ENCODE measurements at places on chromosomes 4 and X.

DNA sequence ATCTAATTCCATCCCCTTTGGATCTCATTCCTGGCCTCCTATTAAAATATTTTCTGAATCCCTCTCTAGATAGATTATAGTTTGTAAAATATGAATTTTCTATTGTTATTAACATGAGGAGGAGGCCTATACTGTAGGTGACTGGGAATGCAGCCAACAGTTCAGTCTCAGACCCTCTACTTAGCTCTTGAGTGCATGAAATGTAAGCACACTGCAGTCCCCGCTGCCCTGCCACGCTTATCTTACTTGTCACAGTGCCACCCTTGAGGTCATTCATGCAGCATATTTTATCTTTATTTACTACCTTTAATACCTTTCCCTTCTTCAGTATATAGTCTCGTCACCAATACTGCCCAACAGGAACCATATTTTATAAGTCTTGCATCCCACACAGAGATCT, 151.0 kb downstream of the CAMK2D start:
- DNase-seq, result no peak

DNA sequence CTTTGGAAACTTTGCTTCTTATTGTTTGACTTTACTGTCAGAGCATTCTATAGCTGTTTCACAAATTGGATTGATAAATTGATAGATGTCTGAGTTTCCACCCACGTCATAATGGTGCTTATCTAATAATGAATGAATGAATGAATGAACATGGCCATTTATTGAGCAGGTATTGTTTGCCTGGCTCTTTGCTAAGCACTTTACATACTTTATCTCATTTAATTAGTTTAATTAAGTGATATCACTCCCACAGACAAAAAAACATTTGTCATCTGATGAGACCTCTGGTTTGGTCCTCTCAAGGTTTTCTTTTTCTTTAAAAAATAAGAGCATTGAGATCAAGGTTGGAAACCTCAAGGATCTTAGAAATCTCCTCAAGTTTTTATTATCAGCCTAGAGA, 2.8 kb downstream of the FRAS1 start:
- DNase-seq, result no peak

GRCh38 chr4:24807611-24808010, 12.2 kb downstream of the SOD3 start:
- no peak for DNase-seq

GRCh38 chrX:154873329-154873728, 12.8 kb upstream of the F8A1 start:
- DNase-seq, result no peak

DNA sequence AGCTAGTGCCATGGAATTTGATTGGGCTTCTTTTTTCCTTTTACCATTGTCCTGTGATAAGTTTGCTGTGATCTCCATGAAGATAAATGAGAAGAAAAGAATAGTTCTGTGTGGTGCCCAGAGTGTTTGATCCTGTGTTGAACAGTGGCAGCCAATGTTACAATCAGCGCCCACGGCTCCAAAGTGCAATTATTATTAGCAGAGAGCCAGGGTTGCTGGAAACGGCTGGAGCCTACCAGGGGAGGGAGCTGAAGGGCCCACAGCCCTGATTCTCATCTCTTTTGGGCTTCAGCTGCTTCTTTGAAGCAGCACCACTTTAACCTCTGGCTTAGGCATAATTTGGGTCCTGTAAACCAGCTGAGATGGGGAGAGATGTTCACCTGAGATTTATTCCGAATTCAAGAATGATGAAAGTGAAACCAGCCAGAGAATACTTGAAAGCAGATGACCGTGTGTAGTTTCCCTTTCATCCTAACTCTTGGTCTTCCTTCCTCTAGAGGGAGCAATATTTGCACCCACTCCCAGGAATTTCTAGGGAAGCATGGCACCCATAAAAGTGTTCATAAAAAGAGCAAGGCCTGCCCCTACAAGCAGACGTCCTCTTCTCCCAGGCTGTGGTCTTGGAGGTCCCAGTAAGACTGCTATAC, 298.3 kb downstream of the EVC2 start:
- DNase-seq, result no peak

DNA sequence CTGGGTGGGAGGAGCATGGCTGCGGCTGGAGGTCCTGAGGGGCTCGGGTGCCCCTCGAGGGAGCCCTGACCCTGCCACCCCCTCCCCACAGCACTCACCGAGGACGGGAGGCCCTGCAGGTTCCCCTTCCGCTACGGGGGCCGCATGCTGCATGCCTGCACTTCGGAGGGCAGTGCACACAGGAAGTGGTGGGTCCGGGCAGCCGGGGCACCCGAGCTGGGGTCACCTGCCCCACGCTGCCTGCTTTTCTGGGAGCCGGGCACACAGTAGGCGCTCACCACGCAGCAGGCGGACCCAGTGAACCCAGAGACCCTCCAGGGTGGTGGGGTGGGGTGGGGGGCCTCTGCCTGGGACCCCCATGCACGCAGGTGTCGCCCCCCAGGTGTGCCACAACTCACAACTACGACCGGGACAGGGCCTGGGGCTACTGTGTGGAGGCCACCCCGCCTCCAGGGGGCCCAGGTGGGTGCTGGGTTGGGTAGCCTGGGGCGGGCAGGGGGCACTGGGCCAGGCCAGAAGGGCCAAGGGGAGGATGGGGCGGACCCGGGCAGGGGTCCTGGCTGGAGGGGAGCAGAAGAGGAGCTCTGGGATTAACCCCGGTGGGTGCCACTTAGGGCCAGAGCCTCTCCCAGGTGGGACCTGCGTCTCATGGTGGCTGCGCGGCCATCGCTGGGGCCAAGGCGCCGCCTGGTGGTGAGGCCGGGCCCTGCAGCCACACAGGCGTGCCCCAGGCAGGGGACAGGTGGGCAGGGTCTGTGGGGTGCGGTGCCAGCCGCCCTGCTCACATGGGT, 1.4 kb downstream of the HGFAC start:
- no peak for DNase-seq

DNA sequence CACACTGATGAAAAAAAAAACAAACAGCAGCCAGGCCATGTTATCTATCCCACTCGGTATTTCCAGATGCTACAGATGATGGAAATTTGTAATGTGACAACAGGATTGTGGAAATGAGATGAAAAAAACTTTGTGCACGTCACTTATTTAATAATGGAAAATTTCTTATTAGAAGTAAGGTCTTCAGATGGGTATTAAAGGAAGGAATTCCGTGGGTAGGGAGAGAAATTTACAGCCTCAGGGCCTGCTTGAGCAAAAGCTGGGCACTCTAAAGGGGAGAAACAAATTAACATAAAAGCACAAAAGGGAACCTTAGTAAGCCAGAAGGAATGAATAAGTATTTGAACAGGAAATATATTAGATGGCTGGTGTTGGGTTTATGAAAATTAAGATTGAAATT, 4.2 kb upstream of the PKD2 start:
- no peak for DNase-seq

- peak; percentile 68 for DNase-seq
Observed at GRCh38 chrX:11757719-11758399, at the start of gene MSL3. MSL3 (plus strand) TSS chrX:11758237; CDS start chrX:11758264, 27 bp downstream.

GRCh38 chrX:9737363-9737762, 28.3 kb downstream of the GPR143 start:
- DNase-seq, result no peak

- no peak for DNase-seq
Observed at GRCh38 chr4:77163641-77164040, 6.6 kb downstream of the CCNG2 start.

GRCh38 chr4:86961605-86962295, 26.9 kb downstream of the AFF1 start:
- no peak for DNase-seq

DNA sequence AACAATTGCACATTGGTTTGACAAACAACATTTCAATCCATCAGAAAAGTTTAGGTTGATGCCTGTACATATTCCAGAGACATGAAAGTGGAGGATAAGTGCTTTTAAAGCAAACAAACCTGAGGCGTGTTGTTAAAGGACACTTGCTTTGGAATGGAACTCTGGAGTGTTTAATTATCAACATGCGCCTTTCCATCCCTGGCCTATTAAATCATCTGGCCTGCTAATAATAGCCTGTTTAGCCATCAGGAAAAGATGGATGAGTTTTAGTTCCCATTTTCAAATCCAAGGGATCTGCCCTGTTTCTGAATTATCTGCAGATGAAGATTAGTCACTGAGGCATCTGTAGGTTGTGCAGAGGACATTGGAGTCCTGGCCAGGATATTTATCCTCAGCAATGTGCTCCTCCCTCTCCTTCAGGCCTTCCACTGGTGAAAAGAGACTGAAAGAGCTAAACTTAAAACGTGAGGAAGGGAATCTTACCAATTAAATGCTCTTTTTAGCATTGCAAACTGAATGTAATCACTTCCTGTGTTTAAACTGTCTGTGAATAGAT, 388.9 kb downstream of the PPARGC1A start:
- no peak for DNase-seq

DNA sequence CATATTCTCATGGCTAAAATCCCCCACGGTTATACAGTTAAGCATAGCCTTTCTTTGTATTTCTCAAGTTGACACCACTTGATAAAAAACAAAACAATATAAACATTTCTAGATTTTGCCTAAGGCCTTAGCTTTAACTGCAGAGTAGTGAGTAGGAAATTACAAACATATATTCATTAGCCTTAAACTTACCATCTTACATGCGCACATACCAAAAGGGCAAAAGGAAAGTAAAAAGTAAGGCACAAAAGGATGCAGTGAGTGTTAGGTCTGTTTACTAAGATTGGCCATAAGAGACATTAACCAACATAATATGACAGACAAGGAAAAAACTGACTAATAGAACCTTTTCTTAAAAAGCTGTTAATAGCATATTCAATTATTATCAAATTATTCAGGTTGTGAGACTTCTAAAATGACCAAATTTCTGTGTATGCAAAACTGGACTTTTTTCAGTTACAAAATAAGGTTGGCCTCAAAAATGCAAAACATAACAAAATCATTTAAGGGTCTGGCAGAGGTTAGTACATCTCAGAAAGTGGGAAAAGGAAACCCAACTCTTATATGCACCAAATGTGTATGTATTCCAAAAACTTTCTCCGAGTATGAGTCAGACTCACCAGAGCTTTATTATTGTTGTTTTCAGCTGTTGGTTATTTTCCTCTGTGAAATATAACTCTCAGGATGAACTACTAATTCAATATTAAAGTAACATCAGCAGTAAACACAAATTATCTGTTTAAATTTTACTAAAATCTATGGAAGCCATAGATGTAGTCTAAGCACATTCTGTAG, 39.9 kb downstream of the SEPSECS start:
- DNase-seq, result no peak

DNA sequence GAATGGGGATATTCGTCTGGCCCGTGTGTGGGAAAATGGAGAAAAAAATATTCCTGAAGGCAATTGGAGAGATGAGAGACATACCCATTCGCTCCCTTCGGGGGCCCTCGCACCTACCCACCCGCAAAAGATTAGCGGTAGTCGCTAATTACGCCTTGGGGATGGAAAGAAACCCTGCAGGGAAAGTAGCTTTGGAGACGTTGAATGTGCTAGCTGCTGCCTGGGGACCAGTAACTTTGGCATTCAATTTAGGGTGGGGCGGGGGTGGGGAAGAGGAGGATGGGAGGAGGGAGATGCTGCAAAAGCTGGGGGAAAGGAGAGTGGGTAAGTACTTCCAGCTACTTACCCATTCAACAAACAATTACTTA, 407 bp upstream of the ZC4H2 start:
- DNase-seq, result no peak

DNA sequence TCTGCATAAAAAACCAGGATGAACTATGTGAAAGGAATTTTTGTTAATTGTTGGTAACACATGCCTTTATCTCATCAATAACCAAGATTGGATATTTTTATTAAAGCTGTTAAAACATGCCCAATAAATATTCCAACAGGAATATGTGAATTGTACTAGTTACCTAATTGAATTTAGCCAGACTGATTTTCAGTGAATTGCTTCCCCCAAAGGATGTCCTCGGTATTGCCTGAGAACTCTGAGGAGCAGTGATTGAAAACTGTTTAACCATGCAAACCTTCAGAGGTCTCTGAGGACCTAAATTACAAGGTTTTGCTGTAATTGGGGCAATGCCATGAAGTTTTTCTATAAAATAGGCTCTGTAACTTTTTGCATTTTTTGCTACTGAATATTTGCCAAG, 66.6 kb downstream of the BLTP1 start:
- peak; percentile 15 for DNase-seq

DNA sequence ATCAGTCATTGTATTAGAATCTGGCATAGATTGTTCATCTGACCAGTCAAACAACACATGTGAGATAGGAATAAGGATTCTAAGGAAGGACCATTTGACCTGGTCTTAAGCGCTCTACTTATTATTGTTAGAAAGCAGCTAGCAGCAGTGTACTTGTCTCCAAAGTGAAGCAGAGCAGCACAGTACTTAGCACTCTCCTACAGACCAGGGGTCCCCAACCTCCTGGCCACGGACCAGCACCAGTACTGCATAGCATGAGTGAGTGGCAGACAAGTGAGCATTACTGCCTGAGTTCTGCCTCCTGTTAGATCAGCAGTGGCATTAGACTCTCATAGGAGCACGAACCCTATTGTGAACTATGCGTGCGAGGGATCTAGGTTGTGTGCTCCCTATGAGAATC, 135.9 kb upstream of the SPRY1 start:
- DNase-seq, result no peak

DNA sequence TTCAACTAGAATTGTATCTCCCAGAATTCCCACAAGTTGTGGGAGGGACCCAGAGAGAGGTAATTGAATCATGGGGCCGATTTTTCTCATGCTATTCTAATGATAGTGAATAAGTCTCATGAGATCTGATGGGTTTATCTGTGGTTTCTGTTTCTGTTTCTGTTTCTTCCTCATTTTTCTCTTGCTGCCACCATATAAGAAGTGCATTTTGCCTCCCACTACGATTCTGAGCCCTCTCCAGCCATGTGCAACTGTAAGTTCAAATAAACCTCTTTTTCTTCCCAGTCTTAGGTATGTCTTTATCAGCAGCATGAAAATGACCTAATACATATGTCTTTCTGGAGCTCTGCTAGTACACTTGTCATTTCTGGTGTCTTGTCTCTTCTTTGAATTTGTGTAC, 22.1 kb upstream of the OR13H1 start:
- no peak for DNase-seq

DNA sequence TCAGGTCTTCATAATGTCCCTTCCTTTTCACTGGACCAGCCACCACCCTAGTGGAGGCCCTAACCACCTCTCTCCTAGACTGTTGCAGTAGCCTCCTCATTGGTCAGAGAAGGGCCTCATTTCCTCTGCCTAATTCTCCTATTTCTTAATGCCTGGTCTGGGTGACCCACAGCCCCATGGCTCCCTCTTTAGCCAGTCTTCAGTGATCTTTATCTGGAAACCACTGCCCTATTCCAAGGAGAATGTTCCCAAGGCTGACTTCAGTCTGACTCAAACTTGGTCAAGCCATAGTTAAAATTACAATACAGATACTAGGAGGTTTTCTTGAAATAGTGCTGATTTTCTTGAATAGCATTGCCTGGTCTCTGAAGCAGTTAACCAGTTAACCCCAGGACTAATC, 53.6 kb upstream of the PRPS1 start:
- DNase-seq, result peak; percentile 69

DNA sequence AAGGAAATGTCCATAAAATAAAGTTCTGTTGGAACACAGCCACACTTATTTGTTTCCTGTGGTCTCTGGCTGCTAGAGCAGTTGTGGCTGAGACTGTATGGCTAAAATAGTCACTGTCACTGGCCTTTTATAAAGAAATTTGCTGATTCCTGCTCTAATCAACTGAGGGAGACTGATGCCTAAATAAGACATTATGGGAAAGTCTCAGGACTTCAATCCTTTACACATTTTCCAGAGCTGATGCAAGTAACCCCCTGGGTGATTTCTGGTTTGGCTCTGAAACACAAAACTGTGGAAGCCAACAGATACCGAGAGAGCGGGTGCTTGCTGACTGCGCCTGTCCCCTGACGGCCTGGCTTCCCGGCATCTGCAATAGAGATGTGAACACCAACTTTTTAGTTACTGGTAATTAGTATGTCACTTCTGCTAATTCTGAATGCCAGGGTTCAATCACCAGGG, 64.0 kb downstream of the POLR2B start:
- DNase-seq, result no peak

Data from foreskin fibroblast (primary cell).